Type B pancreatic cell (in vitro differentiated cells): ENCODE measurements at places on chromosomes 4 and X. TPM values are rescaled to one million over a fixed set of nuclear protein-coding genes. Genes with fewer than 3 reads are reported as not detected.

- no peak for DNase-seq
- no peak overlapping the region for H3K27ac ChIP-seq
- H3K4me1 ChIP-seq = no peaks in the 10 kb centered on the region
- H3K4me3 ChIP-seq = no peak overlapping the region
- peaks cover 4% of the 10 kb centered on the region for H3K36me3 ChIP-seq
These were observed 13.3 kb downstream of the FTSJ1 start for GRCh38 chrX:48489296-48489695.

DNA sequence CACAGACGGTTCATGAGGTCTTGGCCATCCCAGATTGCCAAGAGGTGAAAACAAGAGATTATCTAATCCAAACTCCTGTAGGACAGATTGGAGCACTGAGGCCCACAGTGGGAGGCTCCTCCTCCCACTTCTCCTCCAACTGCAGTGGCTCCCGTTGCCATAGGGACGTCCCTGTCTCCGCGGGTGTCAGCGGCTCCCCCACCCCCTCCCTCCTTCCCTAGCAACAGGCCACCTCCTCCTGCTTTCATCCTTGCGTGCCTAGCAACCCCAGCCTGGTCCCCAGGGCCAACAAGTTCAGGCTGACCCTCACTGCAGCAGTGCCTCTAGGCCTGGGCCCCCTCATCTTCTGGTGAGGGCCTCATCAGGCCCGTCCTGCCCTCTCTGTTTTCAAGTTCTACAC lies 6.8 kb upstream of the IQSEC2 start:
- H3K27me3 ChIP-seq = no peaks in the 10 kb centered on the region
- peaks cover 17% of the 10 kb centered on the region for H3K4me1 ChIP-seq
- H3K4me3 ChIP-seq = no peak overlapping the region
- no peak for DNase-seq

GRCh38 chr4:150010525-150011126 lies 67.6 kb upstream of the DCLK2 start:
- no peaks in the 10 kb centered on the region for H3K27me3 ChIP-seq
- H3K27ac ChIP-seq = no peak overlapping the region
- DNase-seq = no peak
- H3K4me1 ChIP-seq = peaks cover 18% of the 10 kb centered on the region
- no peak overlapping the region for H3K4me3 ChIP-seq

- no peaks in the 10 kb centered on the region for H3K27me3 ChIP-seq
- DNase-seq = no peak
- H3K36me3 ChIP-seq = peaks cover 4% of the 10 kb centered on the region
- no peak overlapping the region for H3K4me3 ChIP-seq
- no peaks in the 10 kb centered on the region for H3K4me1 ChIP-seq
These were observed 4.5 kb upstream of the TREX2 start for GRCh38 chrX:153450114-153450948.

GRCh38 chr4:92381616-92382015 lies 77.8 kb downstream of the GRID2 start:
- no peak overlapping the region for H3K4me3 ChIP-seq
- H3K36me3 ChIP-seq = no peaks in the 10 kb centered on the region
- no peaks in the 10 kb centered on the region for H3K4me1 ChIP-seq

DNA sequence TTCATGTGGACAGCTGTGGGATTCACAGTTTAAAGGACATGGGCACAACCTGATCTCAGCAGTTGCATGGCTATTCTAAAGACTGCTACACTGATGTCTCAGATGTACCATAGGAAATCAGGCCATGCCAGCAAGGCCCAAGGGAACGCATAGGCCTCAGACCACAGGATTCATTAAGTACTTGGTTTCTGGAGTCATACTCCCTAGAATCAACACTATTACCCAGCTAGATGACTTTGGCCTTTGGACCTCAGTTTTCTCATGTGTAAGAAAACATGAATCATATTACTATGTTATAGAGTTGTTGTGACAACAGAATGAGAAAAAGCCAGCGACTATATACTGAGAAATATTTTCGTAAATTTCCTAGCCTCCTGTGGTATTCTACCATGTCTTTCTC lies 67.9 kb downstream of the NHS start:
- no peaks in the 10 kb centered on the region for H3K27me3 ChIP-seq
- peaks cover 35% of the 10 kb centered on the region for H3K4me1 ChIP-seq
- H3K36me3 ChIP-seq = no peaks in the 10 kb centered on the region
- H3K27ac ChIP-seq = no peak overlapping the region
- DNase-seq = no peak

- peaks cover 4% of the 10 kb centered on the region for H3K27me3 ChIP-seq
- H3K4me1 ChIP-seq = no peaks in the 10 kb centered on the region
- no peak overlapping the region for H3K4me3 ChIP-seq
- no peak overlapping the region for H3K27ac ChIP-seq
These were observed 44.9 kb downstream of the NAT8L start for GRCh38 chr4:2103843-2104547.

DNA sequence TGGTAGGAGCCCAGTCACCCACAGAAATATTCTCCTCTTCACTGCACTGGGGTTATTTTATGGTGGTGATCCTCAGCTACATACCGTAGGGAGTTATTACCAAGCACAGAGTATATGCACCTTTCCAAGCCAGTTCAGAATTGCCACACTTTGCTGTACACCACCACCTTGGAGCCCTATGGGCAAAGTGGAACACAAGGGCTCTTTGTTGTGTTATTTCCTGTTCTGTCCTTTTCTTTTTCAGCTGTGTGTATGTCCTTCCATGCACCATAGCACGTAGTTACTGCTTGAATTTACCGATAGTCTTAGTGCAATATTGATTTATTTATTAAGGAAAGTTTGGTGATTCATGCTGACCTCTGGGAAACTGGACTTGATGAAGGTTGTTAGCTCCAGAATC lies 8.3 kb downstream of the RNF128 start:
- no peaks in the 10 kb centered on the region for H3K36me3 ChIP-seq
- H3K27me3 ChIP-seq = no peaks in the 10 kb centered on the region
- H3K4me3 ChIP-seq = no peak overlapping the region
- DNase-seq = no peak
- no peaks in the 10 kb centered on the region for H3K4me1 ChIP-seq

DNA sequence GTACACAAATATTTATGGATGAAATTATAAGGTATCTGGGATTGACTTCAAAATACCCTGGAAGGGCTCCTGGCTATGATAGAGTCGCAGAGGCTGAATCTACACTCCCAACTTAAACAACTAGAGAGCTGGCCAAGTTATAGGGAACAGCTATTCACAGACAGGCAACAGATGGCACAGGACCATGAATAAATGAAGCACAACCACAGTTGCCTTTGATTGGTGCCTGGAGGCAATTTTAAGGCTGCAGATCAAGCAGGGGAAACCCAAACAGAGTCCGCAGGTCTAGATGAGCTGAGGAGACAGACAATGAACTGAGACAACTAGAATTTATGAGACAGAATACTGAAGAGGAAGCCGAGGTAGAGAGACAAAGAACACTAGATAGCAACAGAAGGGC lies 155.9 kb downstream of the EVC2 start:
- peak; percentile 13 for DNase-seq
- H3K27ac ChIP-seq = no peak overlapping the region
- H3K4me1 ChIP-seq = no peaks in the 10 kb centered on the region

- H3K4me1 ChIP-seq = no peaks in the 10 kb centered on the region
- H3K27ac ChIP-seq = no peak overlapping the region
- DNase-seq = no peak
- H3K4me3 ChIP-seq = no peak overlapping the region
- H3K27me3 ChIP-seq = no peaks in the 10 kb centered on the region
These were observed 74.8 kb upstream of the PASD1 start for GRCh38 chrX:151488677-151489076.

GRCh38 chr4:122894827-122895226 lies 27.6 kb downstream of the NUDT6 start:
- H3K36me3 ChIP-seq = peaks cover 6% of the 10 kb centered on the region
- no peak for DNase-seq
- H3K27ac ChIP-seq = no peak overlapping the region
- no peaks in the 10 kb centered on the region for H3K4me1 ChIP-seq
- no peaks in the 10 kb centered on the region for H3K27me3 ChIP-seq

The TRIM61 gene
- 2.1 and 2.6 TPM in 2 replicates for total RNA-seq

The RBM46 gene
- total RNA-seq = 0.24 and 0.57 TPM in 2 replicates

The XAGE1A gene
- not detected in 2 replicates for total RNA-seq
